ENCODE measurements at places on chromosomes 7 and 10. TPM values are rescaled to one million over a fixed set of nuclear protein-coding genes. Genes with fewer than 3 reads are reported as not detected.
A peak's percentile ranks its signal among the peaks of the same experiment; 100 is the strongest.

Gene DDX50
- 40.6 TPM for total RNA-seq

Gene GLI3
- 3.0 TPM for total RNA-seq

DNA sequence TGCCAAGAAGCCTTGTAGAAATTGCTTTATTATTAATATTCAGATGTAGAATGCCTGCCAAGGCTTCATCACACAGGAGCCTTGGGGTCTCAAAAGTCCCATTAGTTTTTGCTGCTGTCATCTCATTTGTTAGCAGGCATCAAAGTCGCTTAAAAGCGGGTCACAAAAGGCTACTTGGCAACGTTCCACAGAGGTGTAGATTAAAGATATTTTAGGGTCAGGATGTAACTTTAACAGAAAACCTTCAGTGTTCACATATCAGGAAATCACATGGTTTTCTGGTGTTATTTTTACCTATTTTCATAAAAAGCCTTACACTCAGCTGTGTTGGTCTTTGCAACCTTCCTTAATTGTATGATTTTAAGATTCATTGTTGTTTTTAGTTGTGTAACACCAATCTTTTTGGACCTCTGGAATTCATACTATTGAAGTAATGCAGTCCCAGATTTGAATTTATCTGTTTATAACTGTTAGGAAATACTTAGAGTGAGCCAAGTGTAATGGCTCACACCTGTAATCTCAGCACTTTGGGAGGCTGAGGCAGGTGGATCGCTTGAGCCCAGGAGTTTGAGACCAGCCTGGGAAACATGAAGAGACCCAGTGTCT is 65.3 kb downstream of the TET1 start:
- DNase-seq: peak; percentile 8

GRCh38 chr7:29230871-29231345 is 36.3 kb downstream of the CHN2 start:
- DNase-seq: no peak

Gene HSPA12A
- total RNA-seq: 20.6 TPM

Gene LIPJ
- total RNA-seq: 0.34 TPM

All from mucosa of descending colon (tissue), 3 donors.